ENCODE measurements at places on chromosomes 4 and X. TPM values are rescaled to one million over a fixed set of nuclear protein-coding genes. Genes with fewer than 3 reads are reported as not detected.

PHKA2 gene
- 7.9 TPM for total RNA-seq

GLUD2 gene
- 1.1 TPM for total RNA-seq

LONRF3 gene
- total RNA-seq: 1.2 TPM

CXCL10 gene
- 3.4 TPM for total RNA-seq

FAM47A gene
- not detected for total RNA-seq

SOX3 gene
- not detected for total RNA-seq

HAND2 gene
- total RNA-seq: 2.3 TPM

CLGN gene
- total RNA-seq: 3.0 TPM

PLXNA3 gene
- total RNA-seq: 14.2 TPM

FAM9B gene
- 0.88 TPM for total RNA-seq

TLR6 gene
- 1.8 TPM for total RNA-seq

MAGEB17 gene
- 0.08 TPM for total RNA-seq

GPR78 gene
- 0.26 TPM for total RNA-seq

TEX13C gene
- total RNA-seq: not detected

TMPRSS11E gene
- not detected for total RNA-seq

NKRF gene
- total RNA-seq: 11.7 TPM

MGST2 gene
- total RNA-seq: 26.8 TPM

ERCC6L gene
- total RNA-seq: 1.4 TPM

RIPPLY1 gene
- total RNA-seq: not detected

CLDN2 gene
- not detected for total RNA-seq

Measured in epithelial cell of alveolus of lung (primary cell).